BJ (cell line): ENCODE measurements at places on chromosomes 6 and 20.

- DNase-seq, result no peak
These were observed 9.9 kb downstream of the MAFB start for GRCh38 chr20:40679184-40679583.

GRCh38 chr20:42492290-42492689, 697.4 kb downstream of the PTPRT start:
- DNase-seq, result no peak

DNA sequence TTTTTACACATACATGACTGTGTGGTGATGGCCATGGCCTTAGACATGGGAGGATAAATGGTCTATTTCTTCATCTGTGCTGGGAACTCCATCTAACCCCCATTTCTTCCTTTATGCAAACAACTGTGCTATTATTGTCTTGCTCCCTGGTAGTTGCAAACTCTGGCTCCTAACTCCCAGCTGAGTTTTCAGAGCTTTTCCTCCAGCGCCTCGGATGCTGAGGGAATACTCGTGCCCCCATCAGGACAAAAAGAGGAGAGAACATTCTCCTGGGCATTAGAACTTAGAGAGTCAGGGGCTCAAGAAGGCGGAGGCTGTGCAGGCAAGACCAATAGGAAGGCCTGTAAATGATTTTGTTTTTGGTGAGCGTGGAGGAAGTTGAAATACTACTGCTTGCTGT, 2.1 kb downstream of the DAAM2 start:
- no peak for DNase-seq

- no peak for DNase-seq
These were observed 317.6 kb downstream of the CLIC5 start for GRCh38 chr6:45698046-45698445.

DNA sequence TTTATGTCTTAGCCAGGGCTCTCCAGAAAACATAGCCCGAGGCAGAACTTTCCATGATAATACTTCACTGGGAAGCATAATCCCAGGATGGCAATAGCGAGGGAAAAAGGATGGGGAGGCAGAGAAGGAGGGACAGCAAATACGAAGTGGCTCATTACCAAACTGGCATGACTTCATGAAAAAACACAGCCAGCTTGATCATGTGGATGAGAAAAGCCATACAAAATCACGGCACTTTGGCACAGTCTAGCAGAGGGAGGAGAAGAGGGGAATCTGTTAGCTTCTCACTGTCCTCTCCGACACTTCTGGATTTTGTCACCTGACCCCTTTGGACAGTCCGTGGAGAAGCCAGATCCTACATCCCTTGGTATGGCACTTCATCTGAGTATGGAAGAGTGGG, 212.5 kb upstream of the GRIK2 start:
- no peak for DNase-seq

GRCh38 chr6:48961781-48962415, 501.2 kb downstream of the MMUT start:
- no peak for DNase-seq

DNA sequence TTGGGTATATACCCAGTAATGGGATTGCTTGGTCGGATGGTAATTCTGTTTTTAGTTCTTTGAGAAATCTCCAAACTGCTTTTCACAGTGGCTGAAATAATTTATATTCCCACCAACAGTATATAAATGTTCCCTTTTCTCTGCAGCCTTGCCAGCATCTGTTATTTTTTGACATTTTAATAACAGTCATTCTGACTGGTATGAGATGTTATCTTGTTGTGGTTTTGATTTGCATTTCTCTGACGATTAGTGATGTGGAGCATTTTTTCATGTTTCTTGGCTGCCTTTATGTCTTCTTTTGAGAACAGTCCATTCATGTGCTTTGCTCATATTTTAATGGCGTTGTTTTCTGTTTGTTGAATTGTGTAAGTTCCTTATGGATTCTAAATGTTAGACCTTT, 641.6 kb downstream of the HACE1 start:
- DNase-seq, result no peak
